Activated naive CD4-positive, alpha-beta T cell treated with anti-CD3 and anti-CD28 coated beads, Interleukin-2, amount 10 ng/mL, durations not matched to agents 5 hours and 36 hours (primary cell): ENCODE measurements at places on chromosomes 3 and 15. TPM values are rescaled to one million over a fixed set of nuclear protein-coding genes. Genes with fewer than 3 reads are reported as not detected.

Gene BTLA
- 74.4 TPM for total RNA-seq

Gene TM2D3
- 37.7 TPM for total RNA-seq

Gene RASGRP1
- total RNA-seq = 157 TPM

Gene SCAANT1
- total RNA-seq = not detected

Gene DISP2
- total RNA-seq = 0.05 TPM

Gene FRMD4B
- 11.2 TPM for total RNA-seq

Gene SAMD7
- total RNA-seq = not detected

Gene IFRD2
- total RNA-seq = 54.2 TPM

Gene DLEC1
- total RNA-seq = 5.6 TPM

Gene PROK2
- not detected for total RNA-seq

Gene THSD4
- total RNA-seq = not detected

Gene PATL2
- 25.5 TPM for total RNA-seq
